ENCODE measurements at places on chromosomes 1 and 21. TPM values are rescaled to one million over a fixed set of nuclear protein-coding genes. Genes with fewer than 3 reads are reported as not detected.

DNA sequence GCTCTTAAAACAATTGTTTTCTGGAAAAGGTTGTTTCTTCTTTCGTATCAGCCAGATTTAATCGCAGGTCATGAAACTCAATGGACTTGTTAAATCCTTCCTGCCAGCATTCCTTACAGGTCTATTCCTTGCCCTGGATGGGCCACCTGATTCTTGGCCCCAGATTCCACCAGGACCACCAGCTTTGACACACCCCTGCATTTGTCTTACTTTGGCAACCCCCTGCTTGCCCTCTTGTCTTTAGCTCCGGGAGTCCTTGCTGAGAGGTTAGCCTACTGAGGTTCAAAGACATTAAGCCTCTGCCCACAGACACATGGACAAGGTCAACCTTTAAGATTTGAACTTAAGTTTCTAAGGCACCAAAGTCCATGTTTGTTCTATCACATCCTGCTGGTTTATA is 27.1 kb upstream of the DAB1 start:
- peaks cover 2% of the 10 kb centered on the region for H3K27me3 ChIP-seq
- no peaks in the 10 kb centered on the region for H3K4me1 ChIP-seq
- no peak overlapping the region for H3K4me3 ChIP-seq
- H3K36me3 ChIP-seq, result no peaks in the 10 kb centered on the region

- peaks cover 11% of the 10 kb centered on the region for H3K36me3 ChIP-seq
- DNase-seq, result no peak
- H3K4me1 ChIP-seq, result no peaks in the 10 kb centered on the region
- H3K27me3 ChIP-seq, result no peaks in the 10 kb centered on the region
Measured at GRCh38 chr21:29347274-29347681, 48.6 kb downstream of the BACH1 start.

DNA sequence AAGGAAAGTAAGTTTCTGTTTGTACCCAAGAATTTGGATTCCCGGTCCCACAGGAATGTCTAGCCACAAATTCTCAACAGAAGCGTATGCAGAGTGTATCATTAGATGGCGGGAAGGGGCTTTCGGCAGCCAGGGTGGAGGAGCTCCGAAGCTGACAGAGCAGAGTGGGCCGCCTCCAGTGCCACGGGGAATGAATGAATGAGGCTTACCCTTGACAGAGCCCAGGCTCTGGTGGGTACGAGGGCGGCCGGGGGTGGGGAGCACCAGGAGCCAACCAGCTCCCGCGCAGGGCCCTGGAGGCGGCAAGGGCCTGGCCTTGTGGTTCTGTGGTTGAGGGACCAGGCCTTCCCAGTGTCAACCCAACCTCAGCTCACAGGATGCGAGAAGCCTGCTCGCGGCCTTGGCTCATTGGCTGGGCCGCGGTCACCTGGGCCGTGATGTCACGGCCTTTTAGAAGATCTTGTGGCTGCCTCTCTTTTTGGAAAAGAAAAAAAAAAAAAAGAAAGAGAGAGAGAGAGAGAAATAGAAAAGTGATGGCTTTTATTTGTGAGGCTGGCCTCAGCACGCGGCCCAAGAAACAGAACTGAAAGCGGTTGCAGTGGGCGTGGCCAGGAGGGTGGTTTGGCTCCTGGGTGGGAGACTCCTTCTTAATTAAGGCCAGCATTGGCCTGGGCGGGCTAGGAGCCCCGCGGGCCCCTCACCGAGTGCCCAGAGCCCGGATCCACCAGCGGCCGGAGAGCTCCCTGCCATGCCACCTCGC is 34.9 kb upstream of the RUNX3 start:
- peak overlapping the region; percentile 76 for H3K27ac ChIP-seq
- H3K27me3 ChIP-seq, result no peaks in the 10 kb centered on the region
- H3K36me3 ChIP-seq, result no peaks in the 10 kb centered on the region
- peaks cover 24% of the 10 kb centered on the region for H3K4me1 ChIP-seq
- H3K4me3 ChIP-seq, result peak overlapping the region; percentile 26
- DNase-seq, result peak; percentile 96

GRCh38 chr1:107225706-107226105 is 84.9 kb downstream of the NTNG1 start:
- no peak overlapping the region for H3K27ac ChIP-seq
- H3K27me3 ChIP-seq, result no peaks in the 10 kb centered on the region
- H3K36me3 ChIP-seq, result no peaks in the 10 kb centered on the region
- H3K4me3 ChIP-seq, result no peak overlapping the region
- H3K4me1 ChIP-seq, result no peaks in the 10 kb centered on the region
- no peak for DNase-seq

GRCh38 chr1:154533952-154534844 is 24.3 kb downstream of the UBE2Q1 start:
- H3K4me1 ChIP-seq, result no peaks in the 10 kb centered on the region
- no peaks in the 10 kb centered on the region for H3K36me3 ChIP-seq
- no peak overlapping the region for H3K4me3 ChIP-seq
- no peak for DNase-seq
- H3K27ac ChIP-seq, result no peak overlapping the region

- no peak overlapping the region for H3K27ac ChIP-seq
- H3K36me3 ChIP-seq, result no peaks in the 10 kb centered on the region
- no peak for DNase-seq
- H3K4me1 ChIP-seq, result no peaks in the 10 kb centered on the region
- no peaks in the 10 kb centered on the region for H3K27me3 ChIP-seq
Measured at GRCh38 chr1:218827486-218827885, 346.2 kb upstream of the LYPLAL1 start.

GRCh38 chr1:152459596-152460528 is 45.8 kb upstream of the CRNN start:
- peaks cover 8% of the 10 kb centered on the region for H3K4me1 ChIP-seq
- DNase-seq, result peak; percentile 47
- H3K27ac ChIP-seq, result peak overlapping the region; percentile 48
- H3K27me3 ChIP-seq, result no peaks in the 10 kb centered on the region

DNA sequence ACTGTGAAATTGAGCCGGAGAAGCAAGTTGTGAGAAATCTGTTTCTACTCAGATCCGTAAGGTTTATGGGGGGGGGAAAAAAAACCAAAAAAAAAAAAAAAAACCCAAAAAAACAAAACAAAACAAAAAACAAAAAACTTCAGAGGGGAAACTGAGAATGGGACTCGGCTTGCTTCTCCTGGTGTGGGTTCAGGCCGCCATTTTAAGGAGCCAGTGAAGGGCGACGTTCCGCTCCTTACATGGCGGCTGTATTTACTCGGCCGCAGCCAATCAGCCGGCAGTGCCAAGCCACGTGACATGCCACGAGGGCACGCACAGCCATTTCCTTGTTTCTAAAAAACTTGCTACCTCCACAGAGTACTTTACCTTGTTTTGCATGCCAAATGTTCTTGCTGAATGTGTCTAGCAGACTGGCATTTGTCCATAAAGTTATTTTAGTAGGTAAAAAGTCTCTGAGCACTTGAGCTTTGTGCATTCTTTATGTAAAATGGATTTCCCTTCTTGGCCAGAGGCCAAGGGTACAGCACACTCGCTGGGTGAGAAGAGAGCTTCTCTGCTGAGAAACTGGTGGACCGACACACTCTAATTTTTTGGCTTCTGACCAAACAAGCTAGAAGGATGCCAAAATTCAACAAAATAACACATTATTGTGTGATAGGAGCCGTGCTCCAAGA is 101.8 kb downstream of the NFIA start:
- H3K27me3 ChIP-seq, result no peaks in the 10 kb centered on the region
- no peak for DNase-seq

DNA sequence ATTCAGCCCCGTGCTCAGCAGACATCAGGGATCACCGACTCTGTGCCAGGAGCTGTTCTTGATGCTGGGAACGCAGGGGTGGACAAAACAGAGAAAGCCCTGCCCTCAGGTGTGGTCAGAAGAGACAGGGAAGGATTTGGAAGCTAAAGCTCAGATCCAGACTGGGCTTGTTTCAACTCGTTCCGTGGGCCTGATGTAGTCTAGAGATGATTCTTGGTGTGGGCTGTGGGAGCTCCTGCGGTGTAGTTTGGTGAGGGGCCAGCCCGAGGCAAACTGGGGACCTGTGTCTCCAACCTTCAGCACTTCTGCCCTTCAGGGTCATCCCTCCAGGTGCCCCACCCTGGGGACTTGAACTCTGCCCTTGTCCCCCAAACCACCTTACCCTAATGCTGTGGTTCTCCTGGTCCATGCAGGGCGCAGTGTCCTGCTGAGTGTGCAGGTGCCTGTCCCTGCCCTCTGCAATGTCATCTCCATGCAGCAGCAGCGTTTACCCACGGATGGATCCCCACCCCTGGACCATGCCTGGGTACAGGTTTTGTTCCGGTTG is 17.3 kb upstream of the ABCG1 start:
- H3K4me3 ChIP-seq, result no peak overlapping the region
- DNase-seq, result no peak
- no peaks in the 10 kb centered on the region for H3K36me3 ChIP-seq
- H3K27me3 ChIP-seq, result no peaks in the 10 kb centered on the region

- no peak for DNase-seq
- no peak overlapping the region for H3K4me3 ChIP-seq
- no peaks in the 10 kb centered on the region for H3K36me3 ChIP-seq
- no peaks in the 10 kb centered on the region for H3K27me3 ChIP-seq
Measured at GRCh38 chr21:26093122-26093521, 77.4 kb downstream of the APP start.

- peaks cover 18% of the 10 kb centered on the region for H3K4me1 ChIP-seq
- no peak overlapping the region for H3K4me3 ChIP-seq
- H3K36me3 ChIP-seq, result peaks cover 95% of the 10 kb centered on the region
Measured at GRCh38 chr1:64866689-64867088, 99.7 kb downstream of the JAK1 start.

- peaks cover 4% of the 10 kb centered on the region for H3K27me3 ChIP-seq
- H3K27ac ChIP-seq, result no peak overlapping the region
- DNase-seq, result no peak
- H3K4me1 ChIP-seq, result peaks cover 6% of the 10 kb centered on the region
- no peaks in the 10 kb centered on the region for H3K36me3 ChIP-seq
Measured at GRCh38 chr1:109650609-109651008, 5.3 kb upstream of the GSTM4 start.

DNA sequence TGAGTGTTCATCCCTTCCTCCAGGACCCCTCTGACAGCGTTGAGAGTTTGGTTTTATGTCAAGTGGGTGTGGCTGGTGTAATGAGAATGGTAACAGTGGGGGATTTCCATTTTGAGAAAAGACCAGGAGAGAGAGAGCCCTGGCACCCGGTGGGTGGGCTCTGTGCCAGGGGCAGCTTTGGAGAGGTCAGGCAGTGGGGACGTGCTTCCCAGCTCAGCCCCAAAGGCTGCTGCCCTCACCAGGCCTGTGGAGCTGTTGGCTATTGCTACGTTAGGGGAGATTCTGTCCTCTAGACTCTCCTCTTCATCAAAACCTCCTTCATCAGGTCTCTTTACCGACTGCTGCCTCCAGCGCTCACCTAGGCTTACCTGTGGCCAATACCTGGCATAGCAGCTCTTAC is 176.3 kb downstream of the PTPRU start:
- H3K4me1 ChIP-seq, result no peaks in the 10 kb centered on the region
- no peaks in the 10 kb centered on the region for H3K27me3 ChIP-seq
- no peak overlapping the region for H3K27ac ChIP-seq
- H3K4me3 ChIP-seq, result no peak overlapping the region
- no peaks in the 10 kb centered on the region for H3K36me3 ChIP-seq

- peaks cover 3% of the 10 kb centered on the region for H3K27me3 ChIP-seq
- H3K27ac ChIP-seq, result no peak overlapping the region
- DNase-seq, result no peak
- no peaks in the 10 kb centered on the region for H3K36me3 ChIP-seq
- H3K4me3 ChIP-seq, result no peak overlapping the region
- H3K4me1 ChIP-seq, result no peaks in the 10 kb centered on the region
Measured at GRCh38 chr21:35609263-35609662, 451.1 kb downstream of the SETD4 start.

- H3K4me1 ChIP-seq, result no peaks in the 10 kb centered on the region
- H3K4me3 ChIP-seq, result no peak overlapping the region
Measured at GRCh38 chr1:212236664-212237220, 48.5 kb upstream of the PPP2R5A start.

DNA sequence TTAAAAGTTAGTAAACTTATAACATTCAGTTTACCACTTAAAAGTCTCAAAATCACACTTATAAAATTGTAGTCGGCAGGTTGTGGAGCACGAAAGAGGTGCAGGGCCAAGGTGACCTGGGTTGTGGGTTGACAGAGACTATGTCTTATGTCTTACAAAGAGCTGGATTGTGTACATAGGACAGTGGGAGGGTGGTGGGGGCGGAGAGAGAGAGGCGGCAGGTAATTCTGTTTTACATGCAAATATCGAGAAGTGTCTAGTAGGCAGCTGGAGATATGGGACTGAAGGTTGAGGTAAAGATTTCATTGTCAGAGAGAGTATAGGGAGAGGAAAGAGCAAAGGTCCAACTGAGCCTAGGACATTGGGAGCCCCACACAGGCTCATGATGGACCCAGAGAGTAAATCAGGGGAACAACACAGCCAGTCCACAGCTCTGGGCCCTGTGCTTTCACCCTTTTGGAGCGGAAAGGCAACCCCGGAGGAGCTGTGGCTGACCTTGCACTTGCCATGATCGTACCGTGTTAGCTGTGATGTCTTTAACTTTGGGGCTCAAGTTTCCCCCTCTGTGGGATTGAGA is 28.1 kb upstream of the ZBTB18 start:
- H3K27me3 ChIP-seq, result peaks cover 2% of the 10 kb centered on the region
- DNase-seq, result no peak
- no peak overlapping the region for H3K27ac ChIP-seq
- H3K4me3 ChIP-seq, result no peak overlapping the region
- H3K4me1 ChIP-seq, result no peaks in the 10 kb centered on the region

DNA sequence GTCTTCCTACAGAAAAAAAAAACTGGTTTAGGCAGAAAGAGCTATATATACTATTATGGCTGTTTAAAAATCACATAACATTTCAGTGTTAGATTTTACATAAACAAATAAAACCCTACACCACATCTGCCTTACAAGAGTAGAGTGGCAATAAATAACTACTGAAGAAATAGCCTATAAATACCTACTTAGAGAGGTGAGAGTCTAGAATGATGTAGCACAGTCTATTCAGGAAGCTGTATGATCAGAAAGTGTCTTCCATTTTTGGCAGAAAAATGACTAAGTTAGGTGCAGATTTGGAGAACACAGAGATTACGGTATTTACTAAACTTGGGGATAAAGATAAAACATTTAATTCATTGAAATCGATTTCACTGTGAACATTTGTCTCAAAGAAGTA is 75.5 kb downstream of the VAV3 start:
- no peak for DNase-seq
- peak overlapping the region; percentile 21 for H3K27ac ChIP-seq
- no peak overlapping the region for H3K4me3 ChIP-seq
- no peaks in the 10 kb centered on the region for H3K27me3 ChIP-seq

GRCh38 chr1:209107535-209107934 is 476.0 kb upstream of the CAMK1G start:
- no peak for DNase-seq
- H3K27me3 ChIP-seq, result no peaks in the 10 kb centered on the region
- H3K36me3 ChIP-seq, result no peaks in the 10 kb centered on the region
- H3K4me1 ChIP-seq, result no peaks in the 10 kb centered on the region
- no peak overlapping the region for H3K27ac ChIP-seq

SPRR2D gene
- not detected for polyA plus RNA-seq

TCP10L gene
- polyA plus RNA-seq, result 1.1 TPM

SLC39A1 gene
- 36.7 TPM for polyA plus RNA-seq

TAS1R2 gene
- polyA plus RNA-seq, result not detected

ENAH gene
- 0.03 TPM for polyA plus RNA-seq

TCHHL1 gene
- polyA plus RNA-seq, result not detected

CD34 gene
- polyA plus RNA-seq, result not detected

IGSF9 gene
- not detected for polyA plus RNA-seq

MAP10 gene
- polyA plus RNA-seq, result 2.1 TPM

SHISAL2A gene
- 4.3 TPM for polyA plus RNA-seq

SLC44A5 gene
- 2.3 TPM for polyA plus RNA-seq

GBP6 gene
- polyA plus RNA-seq, result 0.15 TPM

FCRL5 gene
- not detected for polyA plus RNA-seq

OR6Y1 gene
- not detected for polyA plus RNA-seq

ELAVL4 gene
- polyA plus RNA-seq, result not detected

SLAMF8 gene
- not detected for polyA plus RNA-seq

S100A1 gene
- not detected for polyA plus RNA-seq
